Stimulated activated CD8-positive, alpha-beta memory T cell treated with anti-CD3 and anti-CD28 coated beads, Interleukin-12 subunit alpha, Interleukin-12 subunit beta, amount 100 ng/mL, for 1 hour (primary cell): ENCODE measurements at places on chromosomes 1 and 21.

- no peak for DNase-seq
Observed at GRCh38 chr21:42468491-42469131, 27.4 kb downstream of the RSPH1 start.

DNA sequence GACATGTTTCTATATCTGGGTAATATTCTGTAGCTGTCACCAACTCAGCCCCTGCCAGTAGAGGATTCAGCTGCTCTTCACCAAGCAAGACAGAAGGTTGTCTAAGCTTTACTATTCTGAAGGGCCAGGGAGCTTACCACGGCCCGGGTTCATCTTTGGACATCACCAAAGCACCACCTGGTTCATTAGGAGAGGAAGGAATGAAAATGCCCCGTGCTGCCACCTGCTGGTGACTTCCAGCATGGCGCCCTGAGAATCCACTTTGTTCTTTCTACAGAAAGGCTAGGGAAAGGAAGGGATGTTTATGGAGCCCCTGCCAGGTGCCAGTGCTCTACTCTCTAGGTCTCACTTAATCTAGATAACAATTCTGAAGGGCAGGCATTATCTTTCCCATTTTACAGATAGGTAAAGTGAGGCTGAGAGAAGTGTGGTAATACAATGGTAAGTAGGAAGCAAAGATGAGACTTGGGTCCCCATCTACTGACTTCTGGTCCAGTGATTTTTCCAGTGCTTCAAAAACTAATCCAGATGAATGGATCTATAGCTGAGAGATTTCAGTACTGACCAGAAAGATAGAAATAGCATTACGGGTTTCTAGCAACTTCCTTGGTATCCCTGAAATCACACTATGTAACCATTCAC lies 79.5 kb downstream of the BEND5 start:
- DNase-seq = peak; percentile 30

GRCh38 chr21:28699596-28700259 lies 292.9 kb downstream of the LTN1 start:
- no peak for DNase-seq

- no peak for DNase-seq
Observed at GRCh38 chr1:206145771-206146290, 28.6 kb upstream of the AVPR1B start.

GRCh38 chr1:161200992-161201835 lies 953 bp upstream of the NDUFS2 start:
- DNase-seq = no peak

DNA sequence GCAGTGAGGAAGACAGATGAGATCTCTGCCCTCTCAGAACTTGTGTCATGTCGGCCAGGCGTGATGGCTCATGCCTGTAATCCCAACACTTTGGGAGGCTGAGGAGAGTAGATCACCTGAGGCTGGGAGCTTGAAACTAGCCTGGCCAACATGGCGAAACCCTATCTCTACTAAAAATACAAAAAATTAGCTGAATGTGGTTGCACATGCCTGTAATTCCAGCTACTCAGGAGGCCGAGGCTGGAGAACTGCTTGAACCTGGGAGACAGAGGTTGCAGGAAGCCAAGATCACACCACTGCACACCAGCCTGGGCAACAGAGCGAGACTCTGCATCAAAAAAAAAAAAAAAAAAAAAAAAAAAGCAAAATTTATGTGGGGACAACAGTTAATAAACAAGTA lies 40.9 kb upstream of the RALGPS2 start:
- DNase-seq = no peak

DNA sequence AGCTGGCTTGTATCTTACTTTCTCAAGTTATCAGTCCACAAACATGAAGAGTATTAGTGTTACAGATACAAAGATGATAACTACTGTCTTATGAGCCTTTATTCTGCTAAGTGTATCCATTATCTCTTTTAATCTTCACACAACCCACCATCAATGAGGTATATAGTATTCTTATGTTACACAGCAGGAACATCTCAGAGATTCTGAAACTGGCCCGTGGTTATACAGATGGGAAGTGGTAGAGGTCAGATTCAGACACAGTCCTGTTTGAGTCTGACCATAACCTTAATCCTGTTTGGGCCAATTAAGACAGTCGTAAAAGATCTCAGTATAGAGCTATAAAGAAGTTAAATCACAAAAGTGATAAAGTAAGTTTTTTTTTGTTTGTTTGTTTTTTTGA lies 5.1 kb upstream of the TMEM269 start:
- no peak for DNase-seq

DNA sequence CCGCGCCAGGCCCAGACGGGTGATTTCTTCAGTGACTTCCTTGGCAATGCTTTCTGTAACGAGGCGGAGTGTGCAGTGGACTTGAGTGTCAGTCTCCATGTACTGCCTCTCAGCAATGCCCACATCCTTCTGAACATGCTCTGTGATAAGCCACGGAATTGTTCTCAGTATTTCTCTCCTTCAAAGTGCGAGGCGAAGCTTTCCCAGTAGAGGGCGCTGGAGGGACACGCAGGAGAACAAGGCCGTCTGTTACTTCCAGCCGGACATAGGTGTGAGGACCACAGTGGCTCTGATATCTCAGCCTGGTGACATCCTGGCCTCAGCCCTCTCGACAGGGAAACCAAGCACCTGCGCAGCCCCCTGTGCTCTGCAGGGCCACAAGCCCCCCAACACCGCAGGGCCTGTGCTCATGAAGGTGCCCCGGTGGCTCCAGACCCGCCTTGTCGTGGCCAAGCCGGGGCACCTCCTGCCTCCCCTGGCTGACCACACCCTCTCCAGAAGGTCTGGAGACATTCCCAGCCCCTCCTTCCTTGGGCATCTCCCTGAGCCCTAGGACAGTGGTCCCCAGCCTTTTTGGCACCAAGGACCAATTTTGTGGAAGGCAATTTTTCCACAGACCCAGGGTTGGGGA lies 46.1 kb upstream of the BACE2 start:
- peak; percentile 13 for DNase-seq

DNA sequence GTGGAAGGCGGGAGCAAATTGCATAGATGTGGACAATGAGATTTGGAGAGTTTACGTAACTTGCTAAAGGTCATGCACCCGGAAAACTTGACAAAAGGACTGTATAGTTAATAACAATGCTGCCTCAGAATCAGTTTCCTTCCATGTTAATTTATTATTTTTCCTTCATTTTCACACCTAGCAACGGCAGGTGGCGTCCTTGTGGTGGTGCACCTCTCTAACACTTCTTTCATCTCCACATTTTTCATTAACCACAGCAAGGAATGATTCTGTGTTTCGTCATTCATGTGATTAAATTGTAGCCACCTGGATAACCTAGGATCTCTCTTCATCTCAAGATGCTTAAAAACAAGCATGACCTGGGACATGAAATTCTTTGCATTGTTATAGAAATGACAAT lies 2133.0 kb downstream of the NCAM2 start:
- no peak for DNase-seq

DNA sequence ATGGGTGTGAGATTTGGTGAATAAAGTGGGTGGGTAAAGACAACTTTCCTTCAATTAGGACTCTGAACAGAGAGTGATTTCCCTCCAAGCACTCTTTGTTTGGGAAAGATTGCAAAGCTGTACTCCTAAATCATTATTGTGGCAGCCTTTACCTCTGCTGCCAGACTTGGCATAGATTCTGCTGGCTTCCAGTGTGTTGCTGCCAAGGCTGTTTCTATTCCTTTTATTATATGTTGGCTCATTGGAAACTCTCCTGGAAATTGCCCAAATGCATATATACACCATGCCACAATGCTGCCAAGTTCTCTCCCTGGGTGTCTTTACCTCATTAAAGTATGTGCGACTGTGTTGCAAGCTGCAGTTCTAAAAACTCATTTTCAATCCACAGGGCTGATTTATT lies 668.0 kb downstream of the MRPL39 start:
- DNase-seq = no peak

DNA sequence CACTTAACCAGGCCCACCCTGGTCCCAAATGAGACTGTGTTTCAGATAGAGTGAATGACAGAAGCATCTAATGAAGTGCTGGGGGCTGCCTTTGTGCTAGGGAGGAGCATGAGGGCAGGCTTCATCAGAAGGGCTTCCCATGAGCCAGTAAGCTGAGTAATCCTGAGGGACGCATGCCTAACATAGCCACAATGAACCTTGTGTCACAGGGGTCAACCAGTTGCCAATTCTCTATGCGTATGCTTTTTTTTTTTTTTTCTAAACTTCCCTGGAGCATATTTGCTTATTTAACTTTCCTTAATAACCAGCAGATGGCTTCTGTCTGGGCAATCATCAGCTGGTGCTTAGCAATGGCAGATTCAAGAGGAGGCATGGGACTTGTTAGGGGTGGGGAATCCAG lies 25.5 kb upstream of the CYP2J2 start:
- DNase-seq = no peak

GRCh38 chr1:6635161-6635909 lies 10.7 kb downstream of the THAP3 start:
- no peak for DNase-seq

DNA sequence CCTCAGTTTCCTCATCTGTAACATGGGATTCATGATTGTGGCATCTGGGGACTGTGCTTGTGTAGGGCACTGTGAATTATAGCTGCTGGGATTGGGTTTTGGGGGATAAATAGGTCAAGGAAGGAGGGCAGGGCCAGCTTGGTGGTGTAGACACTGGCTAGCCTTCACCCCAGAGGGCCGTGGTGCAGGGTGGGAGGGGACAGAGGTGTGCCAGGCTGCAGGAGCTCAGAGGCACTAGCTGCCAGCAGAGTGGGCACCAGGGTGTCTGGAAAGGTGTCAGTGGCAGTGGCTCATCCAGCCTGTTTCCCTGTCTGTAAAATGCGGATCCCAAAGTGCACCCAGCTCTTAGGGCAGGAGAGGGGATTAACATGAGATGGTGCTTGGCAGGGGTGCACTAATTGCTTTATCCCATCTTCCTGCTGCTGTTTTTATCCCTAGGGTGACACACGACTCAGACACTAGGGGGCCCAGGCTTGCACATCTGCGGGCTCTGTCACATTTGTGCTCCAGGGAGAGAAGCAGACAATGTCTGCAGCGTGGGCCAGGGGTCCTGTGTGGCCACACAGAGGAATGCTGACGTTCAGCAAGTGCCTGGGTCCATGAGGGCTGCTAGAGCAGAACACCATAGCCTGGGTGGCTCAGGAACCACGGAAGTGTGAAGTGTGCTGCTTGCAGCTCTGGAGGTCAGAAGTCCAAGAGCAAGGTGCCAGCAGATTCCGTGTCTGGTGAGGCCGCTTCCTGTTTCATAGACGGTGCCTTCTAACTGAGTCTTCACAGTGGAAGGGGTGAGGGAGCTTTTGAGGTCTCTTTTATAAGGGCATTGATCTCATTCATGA lies 19.3 kb downstream of the OBSCN start:
- DNase-seq = no peak

- DNase-seq = no peak
Observed at GRCh38 chr1:176994931-176995596, 169.4 kb downstream of the ASTN1 start.

DNA sequence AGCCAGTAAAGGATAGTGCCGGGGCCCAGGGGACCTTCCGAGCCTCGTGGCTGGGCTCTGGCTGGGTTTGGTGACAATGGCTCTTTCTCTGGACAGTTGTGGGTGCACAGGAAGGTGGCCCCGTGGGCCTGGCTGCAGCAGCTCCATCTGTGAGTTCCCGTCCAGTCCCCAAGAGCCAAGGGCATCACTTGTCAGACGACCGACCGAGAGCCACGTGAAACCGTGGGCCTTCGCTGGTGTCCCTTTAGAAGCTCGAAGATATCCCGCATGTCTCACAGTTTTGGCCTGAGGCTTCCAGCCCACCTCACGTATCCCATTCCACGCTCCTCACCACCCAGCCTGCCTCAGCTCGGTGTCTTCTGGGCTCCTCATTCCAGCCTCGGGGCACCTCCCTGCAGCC lies 27.2 kb upstream of the UMODL1 start:
- DNase-seq = no peak

DNA sequence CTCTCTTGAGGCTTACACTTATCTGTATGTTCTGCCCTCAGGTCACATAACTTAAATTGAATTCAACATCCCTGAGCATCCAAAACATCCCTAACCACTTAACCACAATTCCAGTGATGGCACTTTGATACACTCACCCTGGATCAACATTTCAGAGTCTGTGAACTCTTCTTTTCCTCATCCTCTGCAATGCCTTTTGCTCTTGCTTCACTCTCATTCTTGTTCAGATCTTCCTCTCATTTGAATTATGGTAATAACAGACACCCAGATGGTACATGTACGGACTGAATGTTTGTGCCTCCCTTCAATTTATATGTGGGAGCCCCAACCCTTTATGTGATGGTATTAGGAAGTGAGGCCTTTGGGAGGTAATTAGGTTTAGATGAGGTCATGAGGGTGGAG lies 33.4 kb downstream of the PTGER3 start:
- no peak for DNase-seq

GRCh38 chr1:48102766-48103165 lies 105.6 kb upstream of the TRABD2B start:
- DNase-seq = no peak

- no peak for DNase-seq
Observed at GRCh38 chr1:232369451-232370296, 260.3 kb downstream of the SIPA1L2 start.

GRCh38 chr1:74590288-74590687 lies 77.9 kb upstream of the LRRC53 start:
- no peak for DNase-seq

GRCh38 chr1:111241797-111242196 lies 14.3 kb downstream of the CHI3L2 start:
- no peak for DNase-seq

GRCh38 chr1:50027794-50028193 lies 4.0 kb upstream of the AGBL4 start:
- DNase-seq = no peak

DNA sequence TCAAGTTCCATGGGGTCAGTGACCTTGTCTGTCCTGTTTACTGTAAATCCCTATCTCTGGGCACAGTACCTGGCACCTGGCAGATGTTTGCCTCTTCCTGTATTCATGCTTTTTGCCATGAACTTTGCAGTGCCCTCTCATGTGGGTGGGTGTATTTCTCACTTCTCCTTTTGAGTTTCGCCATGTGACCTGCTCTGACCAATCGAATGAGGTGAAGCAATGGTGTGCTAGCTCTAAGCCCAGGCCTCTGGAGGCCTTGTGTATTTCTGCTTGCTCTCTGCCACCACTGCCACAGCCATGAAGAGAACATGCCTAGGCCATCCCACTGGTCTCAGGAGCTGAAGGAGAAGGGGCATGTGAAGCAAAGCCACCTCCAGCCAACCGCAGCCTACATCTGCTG lies 185.5 kb upstream of the ZC3H12A start:
- no peak for DNase-seq

- DNase-seq = no peak
Observed at GRCh38 chr1:71667216-71667615, 586.4 kb upstream of the ZRANB2 start.

- DNase-seq = no peak
Observed at GRCh38 chr1:93137604-93138292, 42.5 kb downstream of the TMED5 start.
